ENCODE measurements at places on chromosomes 2 and 18. TPM values are rescaled to one million over a fixed set of nuclear protein-coding genes. Genes with fewer than 3 reads are reported as not detected.

DNA sequence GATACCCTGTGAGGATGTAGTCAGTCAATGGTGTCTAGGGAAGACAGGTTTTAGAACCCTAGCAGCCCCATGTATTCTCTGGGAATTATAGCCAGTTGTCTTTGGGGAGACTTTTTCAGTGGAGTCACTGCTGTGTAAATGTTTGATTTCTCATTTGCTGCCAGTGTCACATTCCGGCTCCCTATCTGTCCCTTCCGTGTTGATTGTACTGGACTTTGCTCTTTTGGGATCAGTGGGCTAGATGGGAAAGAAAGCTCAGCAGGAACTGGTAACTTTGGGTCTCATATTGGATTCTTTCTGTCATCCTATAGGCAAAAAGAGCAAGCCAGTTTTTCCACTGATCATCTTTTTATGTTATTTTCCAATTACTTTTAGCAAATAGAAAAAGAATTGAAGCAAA lies 70.1 kb downstream of the GTF3C3 start:
- no peak for DNase-seq

GRCh38 chr2:186422226-186422625 lies 63.8 kb upstream of the ZC3H15 start:
- DNase-seq = peak; percentile 45

GRCh38 chr18:37483221-37483971 lies 82.2 kb downstream of the CELF4 start:
- DNase-seq = peak; percentile 45

Gene CD207
- polyA plus RNA-seq = 0.11 TPM

Gene EVX2
- polyA plus RNA-seq = not detected

Gene HJURP
- polyA plus RNA-seq = 6.7 TPM

Gene IL36G
- not detected for polyA plus RNA-seq

Gene SOWAHC
- polyA plus RNA-seq = 12.1 TPM

DNA sequence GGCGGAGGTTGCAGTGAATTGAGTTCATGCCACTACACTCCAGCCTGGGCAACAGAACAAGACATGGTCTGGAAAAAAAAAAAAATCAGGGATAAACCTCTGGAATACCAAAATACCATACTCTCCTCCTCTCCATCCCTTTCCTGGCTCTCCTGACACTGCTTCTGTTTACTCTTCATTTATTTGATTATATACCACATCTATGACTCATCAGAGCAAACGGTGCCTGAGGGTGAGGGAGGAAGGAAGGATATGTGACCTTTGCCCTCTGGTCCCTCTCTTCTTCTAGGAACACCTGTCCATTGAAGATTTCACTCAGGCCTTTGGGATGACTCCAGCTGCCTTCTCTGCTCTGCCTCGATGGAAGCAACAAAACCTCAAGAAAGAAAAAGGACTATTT lies 30.0 kb downstream of the VIL1 start:
- no peak for DNase-seq

Gene OR6B3
- not detected for polyA plus RNA-seq

- no peak for DNase-seq
Measured at GRCh38 chr2:74011246-74011645, 26.5 kb downstream of the TET3 start.

- DNase-seq = no peak
Measured at GRCh38 chr18:26875040-26875654, 9.6 kb upstream of the AQP4 start.

- no peak for DNase-seq
Measured at GRCh38 chr2:187497858-187498463, 49.9 kb upstream of the CALCRL start.

Gene ANKRD62
- polyA plus RNA-seq = not detected

- no peak for DNase-seq
Measured at GRCh38 chr2:170404846-170405245, 226.9 kb downstream of the MYO3B start.

- no peak for DNase-seq
Measured at GRCh38 chr18:27353273-27353672, 168.2 kb upstream of the CHST9 start.

GRCh38 chr2:121319941-121320340 lies 34.9 kb upstream of the TFCP2L1 start:
- DNase-seq = no peak

- no peak for DNase-seq
Measured at GRCh38 chr18:28062443-28062842, 114.5 kb downstream of the CDH2 start.

Gene MROH2A
- not detected for polyA plus RNA-seq

Gene RAB6C
- 0.71 TPM for polyA plus RNA-seq

GRCh38 chr2:153214337-153214736 lies 264.2 kb downstream of the RPRM start:
- DNase-seq = no peak

- no peak for DNase-seq
Measured at GRCh38 chr2:226904592-226904991, 68.7 kb downstream of the RHBDD1 start.

DNA sequence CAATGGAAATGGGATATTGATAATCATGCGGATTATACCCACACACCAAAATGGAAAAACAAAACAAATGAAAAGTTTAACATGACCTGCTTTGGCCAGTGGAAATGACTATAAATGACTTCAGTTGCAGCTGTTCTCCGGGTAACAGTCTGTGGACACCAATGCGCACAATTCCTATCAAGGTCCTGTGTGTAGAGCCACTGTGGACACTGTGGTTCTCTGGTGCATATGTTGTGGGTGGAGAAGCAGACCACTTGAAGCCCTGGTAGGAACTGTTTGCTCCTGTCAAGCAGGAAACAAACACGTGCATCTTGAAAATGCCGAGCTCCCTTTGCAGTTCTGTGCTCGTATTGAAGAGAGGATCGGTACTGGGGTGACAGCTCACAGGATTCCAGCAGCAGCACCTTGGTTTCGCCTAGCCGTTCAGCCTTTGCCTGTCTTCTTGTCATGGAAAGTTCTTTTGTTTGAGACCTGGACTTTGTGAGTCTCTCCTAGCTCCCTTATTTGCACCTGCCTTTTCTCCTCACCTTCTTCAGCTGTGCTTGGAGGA lies 32.9 kb downstream of the NCK2 start:
- DNase-seq = no peak

GRCh38 chr18:47912343-47912742 lies 18.1 kb downstream of the SMAD2 start:
- DNase-seq = no peak

- DNase-seq = no peak
Measured at GRCh38 chr2:66733364-66733999, 298.6 kb downstream of the MEIS1 start.

Data from muscle of arm (tissue), 14 donors.